ENCODE measurements at places on chromosomes 5 and 9.

GRCh38 chr5:394671-395155, 48.3 kb upstream of the EXOC3 start:
- no peak for DNase-seq

- no peak for DNase-seq
Measured at GRCh38 chr5:41413074-41413473, 97.3 kb downstream of the PLCXD3 start.

DNA sequence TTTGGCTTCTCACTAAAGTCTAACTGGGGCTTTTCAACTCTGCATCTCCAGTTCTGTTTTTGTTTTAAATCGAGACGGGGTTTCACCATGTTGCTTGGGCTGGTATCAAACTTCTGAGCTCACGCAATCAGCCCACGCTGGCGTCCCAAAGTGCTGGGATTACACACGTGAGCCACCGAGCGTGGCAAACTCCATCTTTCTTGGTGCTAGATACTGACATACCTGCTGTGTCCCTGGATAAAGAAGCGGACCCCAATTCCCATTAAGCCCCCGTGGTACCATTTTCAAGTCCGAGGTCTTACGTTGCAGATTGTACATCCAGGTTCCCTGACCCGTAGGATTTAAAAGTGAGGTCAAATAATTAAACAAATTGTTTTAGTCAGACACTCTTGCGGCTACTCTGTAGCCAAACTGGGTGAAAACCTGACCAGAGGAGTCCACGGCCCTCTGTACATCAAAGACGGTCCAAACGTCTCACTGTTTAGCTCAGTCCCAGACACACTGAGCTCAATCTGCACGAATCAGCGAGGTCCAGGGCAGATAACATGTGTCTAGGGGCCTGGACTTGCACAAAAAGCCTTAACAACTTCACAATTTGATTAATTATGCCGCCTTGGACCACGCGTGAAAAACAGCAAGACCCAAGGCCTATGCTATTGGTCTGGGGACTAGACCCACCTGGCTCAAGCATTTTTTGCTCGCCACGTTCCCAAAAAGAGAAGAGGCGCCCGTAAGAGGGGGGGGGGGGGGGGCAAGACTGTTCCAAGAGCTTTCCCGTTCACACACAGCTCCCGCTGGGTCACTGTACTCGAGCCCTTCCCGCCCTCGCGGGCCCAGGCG, 727 bp upstream of the DNAJA1 start:
- DNase-seq = no peak

- DNase-seq = peak; percentile 69
Measured at GRCh38 chr9:113578882-113579282, 115.4 kb downstream of the RGS3 start.

GRCh38 chr9:105144841-105145240, 99.6 kb upstream of the SLC44A1 start:
- no peak for DNase-seq

DNA sequence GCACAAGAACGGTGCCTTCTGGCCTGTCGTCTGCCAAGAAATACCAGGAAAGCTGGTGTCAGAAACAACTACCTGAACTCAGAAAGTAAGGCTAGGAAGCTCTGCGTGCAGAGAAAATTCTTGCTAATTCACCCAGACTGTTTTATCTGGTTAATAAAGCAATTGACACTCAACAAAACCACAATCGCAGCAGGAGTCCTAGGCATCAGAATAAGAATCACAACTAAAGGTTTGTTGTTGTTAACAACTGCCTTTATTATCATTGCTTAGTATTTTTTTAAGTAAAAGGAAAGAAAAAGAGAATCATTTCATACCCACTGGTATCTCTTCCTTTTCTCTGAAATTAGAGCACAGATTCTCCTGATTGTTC, 3.9 kb upstream of the ISL1 start:
- no peak for DNase-seq

- no peak for DNase-seq
Measured at GRCh38 chr9:114258866-114259797, 63.8 kb upstream of the ORM1 start.

DNA sequence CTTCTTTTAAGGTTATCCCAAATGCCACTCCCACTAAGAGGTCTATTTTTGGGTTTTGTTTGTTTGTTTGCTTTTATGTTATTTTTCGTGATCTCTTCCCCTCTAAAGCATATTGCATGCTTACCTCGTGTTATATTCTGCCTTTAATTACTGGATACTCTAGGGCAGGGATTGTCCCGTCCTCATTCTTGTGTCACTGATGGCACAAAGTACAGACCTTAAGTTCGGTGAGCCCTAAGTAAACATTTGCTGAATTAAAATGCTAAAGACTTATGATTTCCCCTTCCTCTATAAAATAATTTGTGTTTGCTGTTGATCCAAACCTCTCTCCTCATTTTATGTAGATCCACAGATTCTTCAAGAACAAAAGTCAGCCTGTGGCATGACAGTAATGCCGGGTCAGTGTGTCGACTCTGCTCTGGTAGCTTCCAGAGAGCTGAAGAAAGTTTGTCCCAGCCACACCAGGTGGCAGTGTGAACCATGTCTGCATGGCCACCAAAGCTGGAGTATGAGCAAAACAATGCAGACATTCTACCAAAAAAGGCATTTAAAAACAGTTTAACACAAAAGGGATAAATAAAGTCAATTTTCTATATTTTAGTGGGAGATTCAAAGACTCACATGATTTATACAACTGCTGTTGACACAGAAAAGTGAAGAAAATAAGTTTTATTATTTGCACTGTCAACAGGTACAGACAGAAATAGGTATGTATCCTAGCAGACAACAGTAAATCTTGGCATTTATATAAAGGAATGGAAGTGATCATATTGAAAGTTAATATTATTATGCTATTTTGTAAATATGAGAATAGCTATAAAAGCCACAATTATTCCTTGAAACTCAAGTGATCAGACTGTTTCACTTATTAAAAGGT, 17.9 kb upstream of the POC5 start:
- no peak for DNase-seq

All from effector CD4-positive, alpha-beta T cell (primary cell).